ENCODE measurements at places on chromosomes 2 and 18.
A peak's percentile ranks its signal among the peaks of the same experiment; 100 is the strongest.

DNA sequence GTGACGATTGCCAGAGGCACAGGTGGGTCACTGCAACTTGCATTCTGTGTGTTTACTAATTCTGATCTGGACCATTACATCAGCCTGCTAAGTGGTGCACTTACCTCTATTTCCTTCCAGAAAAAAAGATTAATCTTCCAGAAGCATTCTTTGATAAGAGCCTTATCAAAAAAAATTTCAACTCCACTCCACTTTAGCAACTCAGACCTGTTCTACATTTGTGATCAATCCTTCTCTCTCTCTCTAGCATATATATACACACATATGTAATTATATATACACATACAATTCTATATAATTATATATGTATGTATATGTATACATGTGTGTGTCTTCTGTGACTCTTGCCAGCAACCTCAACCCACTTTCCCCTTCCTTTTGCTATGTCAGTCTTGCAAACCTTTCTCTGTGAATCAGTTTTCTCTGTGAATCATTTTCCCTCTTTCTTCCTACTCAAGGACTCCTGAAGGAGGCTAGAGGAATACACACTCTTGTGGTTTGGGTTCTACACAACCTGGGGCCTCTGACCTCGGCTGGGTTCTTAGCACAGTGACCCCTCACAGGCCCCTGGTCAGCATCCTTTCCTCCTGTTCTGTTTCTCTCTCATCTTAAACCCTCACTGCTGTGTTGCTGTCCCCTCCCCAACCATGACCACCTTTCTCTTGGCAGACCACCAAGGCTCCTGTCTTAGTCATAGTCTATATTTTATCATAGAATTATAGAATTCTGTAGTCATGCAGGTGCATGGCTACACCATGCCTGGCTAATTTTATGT, 130.4 kb upstream of the PELI1 start:
- no peak for DNase-seq

GRCh38 chr2:48906633-48907032, 151.1 kb upstream of the LHCGR start:
- DNase-seq, result peak; percentile 3

DNA sequence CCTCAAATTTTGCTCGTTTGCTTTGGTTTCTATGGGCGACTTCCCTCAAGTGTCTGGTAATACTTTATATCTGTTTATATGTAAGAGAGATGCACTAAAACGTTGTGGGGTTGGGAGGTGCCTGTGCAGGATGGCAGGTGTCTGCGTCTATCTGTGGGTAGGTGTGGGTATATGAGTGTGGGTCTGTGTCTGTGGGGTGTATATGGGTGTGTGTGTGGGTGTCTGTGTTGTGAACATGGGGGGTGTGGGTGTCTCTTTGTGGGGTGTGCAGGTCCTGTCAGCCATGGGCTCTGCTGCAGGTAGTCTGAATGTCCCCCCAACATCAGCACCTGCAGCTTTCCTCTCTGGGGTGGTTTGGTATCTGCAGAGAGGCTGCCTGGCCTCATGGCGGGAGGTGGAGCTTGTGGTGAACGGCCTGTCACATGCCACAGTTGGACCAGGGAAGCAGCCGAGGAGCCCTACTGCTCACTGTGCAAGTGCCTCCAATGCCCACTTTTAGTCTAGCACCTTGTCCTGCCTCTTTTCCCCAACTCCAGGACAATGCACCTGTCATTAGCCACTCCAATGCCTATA, 90.3 kb downstream of the LPIN1 start:
- DNase-seq, result no peak

DNA sequence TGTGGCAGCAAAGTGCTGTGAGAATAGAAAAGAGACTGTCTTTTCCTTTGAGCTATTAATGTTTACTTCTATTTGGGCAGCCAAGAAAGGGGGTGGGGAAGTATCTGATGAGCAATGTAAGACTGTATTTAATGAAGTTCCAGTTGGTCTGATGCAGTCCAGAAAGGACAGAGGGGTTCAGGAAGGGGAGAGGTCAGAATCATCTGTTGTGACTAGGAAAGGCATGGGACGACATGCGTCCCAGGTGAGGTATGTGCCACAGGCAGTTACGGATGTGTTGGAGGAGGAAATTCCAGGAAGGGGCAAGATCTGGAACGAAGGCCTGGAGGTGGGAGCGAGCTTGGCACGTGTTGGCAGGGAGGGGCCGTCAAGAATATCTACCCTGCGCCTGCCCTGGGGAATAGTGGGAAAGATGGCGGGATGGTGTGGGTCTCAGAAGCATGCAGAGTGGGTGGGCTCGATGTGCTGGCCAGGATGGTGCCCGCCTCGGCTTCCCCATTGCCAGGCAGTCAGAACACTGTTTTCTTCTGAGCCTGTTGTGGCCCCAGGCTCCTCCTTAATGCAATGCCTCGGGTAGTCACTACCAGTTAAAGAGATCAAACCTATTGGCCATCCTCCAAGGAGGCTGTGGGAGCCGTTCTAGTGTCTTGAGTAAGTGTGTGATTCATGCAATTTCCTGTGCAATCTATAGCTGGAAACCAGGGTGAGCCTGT, 57.8 kb upstream of the TXNDC2 start:
- DNase-seq, result no peak

- DNase-seq, result no peak
These were observed 65.6 kb downstream of the ATP8B1 start for GRCh38 chr18:57737400-57738060.

GRCh38 chr18:73645160-73645715, 502.4 kb downstream of the FBXO15 start:
- no peak for DNase-seq

GRCh38 chr2:234444893-234445292, 52.0 kb downstream of the ARL4C start:
- no peak for DNase-seq

DNA sequence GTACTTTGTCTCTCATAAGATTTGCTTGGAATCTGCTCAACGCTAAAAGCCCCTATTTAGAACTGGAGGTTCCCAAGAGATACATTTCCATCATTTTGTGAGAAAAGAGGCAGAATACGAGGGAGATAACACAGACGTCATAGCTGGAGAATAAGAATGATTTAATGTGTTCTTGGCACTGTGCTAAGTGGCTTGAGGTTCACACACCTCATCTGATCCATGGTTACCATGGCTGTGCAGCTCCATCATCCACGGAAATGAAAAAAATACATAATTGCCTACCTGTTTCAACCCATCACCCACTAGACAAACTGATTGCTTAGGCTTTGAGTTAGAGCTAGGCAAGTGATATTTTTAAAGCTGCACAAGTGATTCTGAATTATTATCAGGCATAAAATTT, 227.6 kb downstream of the SLC8A1 start:
- DNase-seq, result no peak

DNA sequence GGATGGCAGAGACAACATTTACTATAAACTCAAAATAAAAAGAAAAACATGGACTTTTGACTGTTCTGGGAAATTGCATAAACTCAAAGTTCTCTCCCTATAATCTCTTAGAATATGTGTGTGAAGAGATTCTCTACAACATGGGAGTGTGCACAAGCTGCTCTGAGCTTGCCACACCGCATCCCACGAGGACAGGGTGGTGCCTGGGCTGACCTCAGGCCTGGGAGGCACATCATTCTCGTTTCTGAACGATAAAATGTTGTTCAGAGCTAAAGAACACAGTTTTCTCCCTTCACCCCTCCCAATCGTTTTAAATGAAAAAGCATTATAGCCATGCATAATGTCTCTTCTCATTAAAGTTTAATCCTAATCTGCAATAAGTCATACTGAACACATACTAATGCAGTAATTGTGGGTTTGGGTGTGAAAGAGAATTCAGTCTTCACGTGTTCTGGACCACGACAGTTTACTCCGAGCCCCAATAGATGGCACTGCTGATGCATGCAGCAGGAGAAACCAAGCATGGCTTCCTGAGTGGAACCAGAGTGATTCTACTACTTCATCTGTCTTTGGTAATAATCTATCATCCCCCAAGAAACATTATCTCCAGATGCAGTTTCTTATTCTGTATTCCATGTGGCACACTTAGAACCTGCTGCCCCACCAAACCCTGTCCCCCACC, 46.9 kb upstream of the LAMA1 start:
- DNase-seq, result peak; percentile 16

GRCh38 chr18:51425475-51425874, 228.0 kb upstream of the MEX3C start:
- DNase-seq, result no peak

GRCh38 chr2:10157293-10157692, 34.8 kb downstream of the RRM2 start:
- DNase-seq, result no peak

GRCh38 chr2:174662459-174662858, 64.9 kb upstream of the WIPF1 start:
- no peak for DNase-seq

GRCh38 chr18:23529604-23530003, 26.3 kb downstream of the RMC1 start:
- DNase-seq, result no peak

GRCh38 chr2:126359494-126359893, 296.5 kb upstream of the GYPC start:
- no peak for DNase-seq

- DNase-seq, result no peak
These were observed 132.0 kb upstream of the MYCN start for GRCh38 chr2:15808204-15808910.

GRCh38 chr2:184322615-184323014, 275.7 kb upstream of the ZNF804A start:
- no peak for DNase-seq

DNA sequence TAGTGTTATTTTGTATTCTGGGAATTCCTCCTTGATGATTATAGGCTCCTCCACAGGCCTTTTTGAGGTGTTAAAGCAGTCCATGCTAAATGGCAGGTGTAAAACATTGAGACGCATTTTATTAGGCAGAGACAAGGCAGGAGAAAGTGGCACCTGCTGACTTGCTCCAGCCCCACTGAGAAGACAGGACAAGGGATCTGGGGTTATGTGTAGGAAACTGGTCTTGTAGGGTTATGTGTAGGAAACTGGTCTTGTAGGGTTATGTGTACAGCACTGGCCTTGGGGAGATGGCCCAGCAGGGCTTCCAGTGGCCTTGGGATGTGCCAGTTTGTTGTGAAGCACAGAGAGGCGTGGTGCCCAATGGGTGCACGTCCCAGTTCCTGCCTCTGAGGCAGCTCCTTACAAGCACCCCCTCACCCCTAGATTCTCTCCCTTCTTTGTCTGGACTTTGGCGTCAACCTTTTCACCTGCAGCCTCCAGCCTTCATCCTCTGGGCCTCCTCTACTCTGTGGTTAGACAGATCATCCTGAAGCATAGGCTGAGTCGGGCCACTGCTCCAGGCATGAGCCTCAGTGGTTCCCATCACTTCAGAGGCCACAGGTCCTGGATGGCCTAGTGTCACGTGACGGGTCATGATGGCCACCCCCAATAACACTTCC, 921 bp upstream of the FABP1 start:
- no peak for DNase-seq

GRCh38 chr2:177188482-177189469, 23.8 kb upstream of the HNRNPA3 start:
- DNase-seq, result no peak

DNA sequence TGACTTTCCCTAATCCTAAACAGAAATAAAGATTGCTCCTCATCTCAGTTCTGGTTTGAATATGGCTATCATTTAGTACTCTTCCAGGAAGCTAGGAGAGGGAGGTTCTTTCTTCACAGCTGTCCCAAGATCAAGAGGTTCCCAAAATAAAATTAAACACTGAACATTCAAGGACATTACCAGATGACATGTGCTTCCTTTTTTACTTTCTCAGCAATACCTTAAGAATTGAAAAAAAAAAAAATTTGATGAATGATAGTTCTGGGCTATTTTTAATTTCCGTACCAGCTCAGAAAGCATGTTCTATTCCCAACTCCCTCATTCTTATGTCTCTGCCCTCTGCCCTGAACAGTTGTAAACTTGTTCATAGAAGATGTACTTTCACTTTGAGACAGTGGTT, 61.7 kb upstream of the MYL1 start:
- DNase-seq, result no peak

- DNase-seq, result no peak
These were observed 242.2 kb downstream of the LOXHD1 start for GRCh38 chr18:46414863-46415262.

GRCh38 chr2:33085646-33086045, 138.9 kb downstream of the LTBP1 start:
- DNase-seq, result no peak

DNA sequence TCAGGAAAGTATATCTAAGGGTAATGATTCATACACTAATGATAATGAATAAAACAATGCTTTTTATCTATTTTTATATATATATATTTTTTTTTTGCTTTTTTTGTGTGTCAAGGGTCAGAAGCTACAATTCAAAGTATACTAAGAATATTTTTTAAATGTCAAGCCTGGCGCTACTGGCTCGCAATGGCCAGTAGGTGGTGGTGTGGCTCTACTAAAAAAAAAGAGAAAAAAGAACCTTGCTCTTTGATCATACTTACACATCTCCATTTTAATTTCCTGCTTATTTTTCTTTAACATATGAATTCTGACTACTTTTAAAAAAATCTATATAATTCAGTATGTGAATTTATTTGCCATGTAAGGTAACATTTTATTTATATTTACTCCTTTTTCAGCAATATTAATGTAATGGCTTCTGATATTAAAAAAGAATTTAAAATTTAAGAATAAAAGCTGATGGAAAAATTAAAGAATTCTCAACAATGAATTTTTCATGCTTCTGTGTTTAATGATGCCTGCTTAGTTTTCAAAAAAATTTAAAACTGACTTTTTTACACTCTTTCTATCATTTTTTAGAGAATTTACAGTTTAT, 232.9 kb downstream of the GULP1 start:
- DNase-seq, result peak; percentile 32

DNA sequence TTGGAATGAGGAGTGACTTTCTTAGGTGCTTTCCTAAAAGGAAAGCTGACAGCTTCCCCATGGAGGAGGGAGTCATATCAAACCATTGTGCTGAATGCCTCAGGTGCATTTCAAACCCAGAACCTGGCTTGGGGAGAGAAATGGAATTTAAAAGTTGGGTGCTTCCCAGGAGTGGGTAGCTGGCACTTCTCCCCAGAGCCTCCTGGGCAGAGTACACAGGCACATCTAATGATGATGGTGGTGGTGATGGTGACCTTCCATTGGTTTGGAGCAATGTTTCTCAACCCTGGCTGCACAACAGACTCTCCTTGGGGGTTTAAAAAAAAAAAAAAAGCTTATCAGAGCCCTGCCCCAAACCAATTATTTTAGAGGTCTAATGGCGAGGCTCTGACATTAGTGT, 8.3 kb downstream of the FOSL2 start:
- DNase-seq, result no peak

- no peak for DNase-seq
These were observed 138.6 kb upstream of the FHL2 start for GRCh38 chr2:105537466-105537865.

DNA sequence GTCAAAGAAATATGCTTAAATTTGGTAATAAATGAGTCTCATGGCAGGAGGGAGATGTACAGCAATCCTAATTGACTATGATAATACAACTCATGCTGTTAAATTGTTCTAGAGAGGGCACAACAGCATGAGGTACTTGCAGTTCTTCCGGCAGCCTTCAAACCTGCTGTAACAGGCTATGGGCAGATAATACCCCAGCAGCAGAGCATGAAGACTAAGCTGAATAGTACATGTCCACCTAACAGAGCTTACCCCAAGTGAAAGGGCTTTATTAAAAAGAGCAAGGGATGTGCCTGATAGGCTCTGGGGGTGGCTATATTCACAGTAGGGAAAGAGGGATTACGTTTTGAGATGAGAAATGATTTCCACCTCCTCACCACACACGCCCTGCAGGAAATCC, 28.9 kb downstream of the MRO start:
- DNase-seq, result no peak

Data from right lung (tissue), 10 donors.